ENCODE measurements at places on chromosomes 1 and 21.

GRCh38 chr1:214224611-214225354, 56.2 kb upstream of the SMYD2 start:
- DNase-seq: peak; percentile 39

GRCh38 chr21:45333583-45334121, 46.0 kb upstream of the POFUT2 start:
- DNase-seq: peak; percentile 73

- no peak for DNase-seq
These were observed 137.8 kb downstream of the HIVEP3 start for GRCh38 chr1:41780916-41781315.

- DNase-seq: no peak
These were observed 85.5 kb downstream of the KCND3 start for GRCh38 chr1:111903871-111904449.

- no peak for DNase-seq
These were observed 200.5 kb upstream of the RUNX1 start for GRCh38 chr21:35249636-35250035.

DNA sequence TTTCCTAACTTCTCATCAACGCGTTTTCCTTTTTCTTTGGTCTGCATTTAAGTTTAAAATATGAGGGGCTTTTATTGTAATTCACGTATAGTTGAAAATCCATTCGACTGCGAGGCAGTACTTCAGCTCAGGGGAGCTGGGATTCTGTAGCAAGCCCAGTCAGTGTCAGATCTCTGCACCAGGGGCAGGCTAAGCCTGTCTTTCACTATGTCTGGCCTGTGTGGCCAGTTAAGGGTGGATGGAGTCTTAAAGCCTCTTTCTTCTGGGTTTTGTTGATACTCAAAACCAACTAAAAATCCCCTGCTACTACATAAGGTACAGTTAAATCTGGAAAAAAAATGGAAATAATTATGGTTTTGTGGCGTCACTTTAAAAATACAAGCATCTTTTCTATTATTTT, 124.7 kb downstream of the TYW3 start:
- DNase-seq: no peak

- DNase-seq: no peak
These were observed 22.8 kb downstream of the MYOM3 start for GRCh38 chr1:24089027-24089742.

DNA sequence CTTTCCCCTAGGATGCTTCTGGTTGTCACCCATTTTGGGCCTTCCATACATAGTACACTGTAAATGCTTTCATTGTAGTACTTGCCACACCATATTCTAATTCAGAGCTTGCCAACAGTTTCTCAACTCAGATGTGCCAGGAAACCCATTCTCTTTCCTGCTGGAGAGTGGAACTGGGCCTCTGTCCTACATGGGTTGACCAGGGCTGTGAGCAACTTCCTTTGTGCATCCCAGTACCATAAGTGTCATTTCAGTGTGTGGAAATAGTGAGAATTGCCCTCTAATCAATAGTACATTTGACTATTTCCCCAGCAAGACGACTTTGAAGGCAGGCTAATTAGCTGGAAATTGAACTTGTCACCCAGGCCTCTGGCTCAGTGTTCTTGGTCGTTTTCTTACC, 74.8 kb downstream of the MTR start:
- DNase-seq: no peak

DNA sequence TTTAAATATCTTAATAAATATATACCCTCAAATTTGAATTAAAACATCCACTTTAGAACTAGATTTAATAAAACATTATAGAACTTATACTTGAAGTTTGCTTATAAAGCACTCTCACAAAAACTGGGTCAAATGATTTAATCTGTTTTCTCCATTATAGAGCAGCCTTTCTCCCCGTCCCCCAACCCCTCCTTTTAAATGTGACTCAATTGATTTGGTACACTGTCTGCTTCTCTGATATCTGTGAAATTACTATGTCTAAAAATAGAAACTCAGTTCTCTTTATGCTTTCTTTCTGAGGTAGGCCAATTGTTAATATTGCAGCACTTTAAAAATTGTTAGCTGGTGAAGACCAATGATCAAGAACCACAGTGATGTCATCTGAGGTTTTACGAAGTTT, 6.9 kb upstream of the ZBTB21 start:
- DNase-seq: no peak

DNA sequence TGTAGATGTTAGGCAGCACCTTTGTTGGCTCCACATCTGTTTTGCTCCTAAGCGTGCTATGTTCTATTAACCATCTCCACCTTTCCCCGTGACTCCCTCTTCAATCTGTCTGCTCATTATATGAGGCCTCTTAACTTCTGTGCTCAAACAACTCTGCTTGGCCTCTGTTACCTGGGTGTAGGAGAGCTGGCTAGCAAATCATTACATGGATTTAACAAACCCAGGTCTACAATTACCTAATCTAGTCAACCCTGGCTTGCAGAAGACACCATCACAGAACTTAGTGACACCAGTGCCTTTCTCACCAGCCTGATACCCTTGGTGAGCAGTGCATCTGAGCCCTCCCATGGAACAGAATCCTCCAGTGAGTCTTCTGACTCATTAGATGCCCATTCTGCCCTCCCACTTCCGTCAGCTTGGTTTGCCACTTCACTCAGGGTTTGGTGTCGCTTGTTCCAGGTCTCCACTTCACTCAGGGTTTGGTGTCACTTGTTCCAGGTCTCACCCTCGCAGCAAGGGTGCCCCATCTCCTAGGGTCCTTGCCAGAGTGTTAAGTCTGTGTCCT, 92.0 kb upstream of the KIF26B start:
- no peak for DNase-seq

DNA sequence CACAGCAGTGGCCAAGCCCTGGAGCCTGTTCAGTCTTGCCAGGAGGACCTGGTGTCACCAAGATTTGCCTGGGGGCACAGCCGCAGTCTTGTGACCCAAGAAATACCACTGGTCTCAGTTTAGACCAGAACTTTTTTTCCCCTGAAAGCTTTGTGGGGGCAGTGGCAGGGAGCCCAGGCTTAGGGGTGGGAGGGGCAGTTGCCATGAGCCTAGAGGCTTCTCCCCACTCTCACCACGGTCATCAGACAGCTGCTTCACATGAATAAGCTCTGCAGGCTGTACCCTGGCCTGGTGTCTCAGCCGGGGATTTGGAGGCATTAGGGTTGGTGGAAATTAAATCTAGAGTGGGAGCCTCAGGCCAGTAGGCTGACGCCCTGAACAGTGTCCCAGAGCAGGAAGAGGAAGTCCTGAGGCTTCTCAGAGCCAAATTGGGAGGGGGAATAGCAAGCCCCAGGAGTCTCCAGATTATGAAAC, 73.7 kb downstream of the SLC16A1 start:
- DNase-seq: no peak

- DNase-seq: no peak
These were observed 6.6 kb downstream of the H6PD start for GRCh38 chr1:9240914-9241820.

DNA sequence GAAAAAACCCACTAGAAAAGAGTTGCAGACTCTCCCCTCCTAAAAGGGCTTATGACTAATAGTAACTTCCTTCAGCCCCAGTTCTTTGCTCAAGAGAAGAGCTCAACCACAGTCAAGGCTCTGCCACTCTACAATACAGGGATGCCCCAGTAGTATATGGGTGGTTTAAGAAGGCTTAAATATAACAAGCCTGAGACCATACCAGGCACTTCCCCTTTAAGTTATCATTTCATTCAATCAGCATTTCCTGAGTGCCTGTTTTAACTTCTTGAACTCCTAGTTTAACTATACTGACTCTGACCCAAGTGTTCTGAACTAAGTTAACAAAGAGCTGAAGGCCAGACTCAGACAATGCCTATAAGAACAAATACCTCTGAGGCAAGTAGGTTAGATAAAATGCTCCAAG, 19.8 kb downstream of the PRPF38A start:
- DNase-seq: no peak

DNA sequence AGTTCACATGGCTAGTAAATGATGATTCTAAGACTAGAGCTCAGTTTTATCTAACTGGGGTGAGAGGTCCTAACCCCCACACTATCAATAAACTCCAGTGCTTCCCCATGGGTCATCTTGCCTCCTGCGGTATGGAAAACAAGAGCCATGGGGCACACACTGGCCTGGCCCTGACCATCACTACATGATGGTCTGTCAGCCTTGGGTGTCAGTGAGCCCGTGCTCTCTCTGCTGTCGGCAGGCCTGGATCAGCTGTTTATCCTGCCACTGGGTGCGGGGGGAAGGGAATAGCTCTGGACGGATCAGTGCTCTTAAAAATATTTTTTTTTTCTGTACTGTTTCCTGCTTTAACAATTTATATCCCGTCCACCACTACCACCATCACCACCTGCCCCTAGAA, 255.0 kb upstream of the ADGRL2 start:
- no peak for DNase-seq

- no peak for DNase-seq
These were observed 273.7 kb downstream of the NTNG1 start for GRCh38 chr1:107414550-107414949.

- no peak for DNase-seq
These were observed 7.8 kb downstream of the PROX1 start for GRCh38 chr1:213995603-213996002.

DNA sequence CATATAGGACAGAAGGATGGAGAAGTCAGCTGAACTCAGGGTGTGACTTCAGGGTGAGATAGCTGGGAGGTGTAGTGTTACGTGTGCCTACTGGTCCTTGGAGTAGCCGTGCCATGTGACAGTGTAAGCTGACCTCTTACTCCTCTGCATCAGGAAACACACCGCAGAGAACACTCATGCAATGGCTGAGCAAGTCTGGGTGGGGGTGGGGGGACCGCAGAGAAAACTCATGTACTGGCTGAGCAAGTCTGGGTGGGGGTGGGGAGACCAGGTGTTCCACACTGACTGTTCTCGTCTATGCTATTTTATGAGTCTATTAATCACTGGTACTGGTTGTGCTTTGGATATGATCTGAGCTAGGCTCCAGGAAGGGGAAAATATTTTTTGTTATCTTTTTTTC, 233.1 kb downstream of the PAPPA2 start:
- peak; percentile 5 for DNase-seq

DNA sequence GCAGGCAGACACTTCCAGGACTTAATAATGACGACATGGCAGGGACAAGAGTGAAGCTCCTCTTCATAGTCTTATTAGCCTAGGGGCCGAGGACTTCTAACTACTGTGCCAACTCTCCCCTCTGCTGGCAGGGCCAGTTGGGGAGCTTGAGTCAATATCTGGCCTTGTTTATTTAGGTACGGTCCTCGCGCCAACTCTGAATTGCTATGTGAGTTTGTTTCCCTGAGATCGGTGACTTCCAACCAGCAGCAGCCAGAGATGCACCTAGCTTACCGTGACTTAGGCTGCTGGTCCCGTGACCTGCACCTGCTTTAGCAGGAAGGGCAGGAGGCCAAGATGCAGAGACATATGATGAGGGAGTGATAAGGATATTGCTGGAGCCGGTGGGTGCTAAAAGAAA, 451.1 kb downstream of the PCP4 start:
- DNase-seq: no peak

- DNase-seq: no peak
These were observed 41.6 kb upstream of the LRRC3 start for GRCh38 chr21:44413566-44414290.

- no peak for DNase-seq
These were observed 15.1 kb downstream of the CASP9 start for GRCh38 chr1:15508700-15509487.

GRCh38 chr1:89041119-89041641, 18.5 kb upstream of the GBP3 start:
- DNase-seq: peak; percentile 87

- no peak for DNase-seq
These were observed 13.5 kb downstream of the SUSD4 start for GRCh38 chr1:223350361-223350908.

- peak; percentile 37 for DNase-seq
These were observed 67.6 kb downstream of the TBX19 start for GRCh38 chr1:168348146-168348709.

- no peak for DNase-seq
These were observed 93.9 kb downstream of the KCTD3 start for GRCh38 chr1:215661033-215661432.

DNA sequence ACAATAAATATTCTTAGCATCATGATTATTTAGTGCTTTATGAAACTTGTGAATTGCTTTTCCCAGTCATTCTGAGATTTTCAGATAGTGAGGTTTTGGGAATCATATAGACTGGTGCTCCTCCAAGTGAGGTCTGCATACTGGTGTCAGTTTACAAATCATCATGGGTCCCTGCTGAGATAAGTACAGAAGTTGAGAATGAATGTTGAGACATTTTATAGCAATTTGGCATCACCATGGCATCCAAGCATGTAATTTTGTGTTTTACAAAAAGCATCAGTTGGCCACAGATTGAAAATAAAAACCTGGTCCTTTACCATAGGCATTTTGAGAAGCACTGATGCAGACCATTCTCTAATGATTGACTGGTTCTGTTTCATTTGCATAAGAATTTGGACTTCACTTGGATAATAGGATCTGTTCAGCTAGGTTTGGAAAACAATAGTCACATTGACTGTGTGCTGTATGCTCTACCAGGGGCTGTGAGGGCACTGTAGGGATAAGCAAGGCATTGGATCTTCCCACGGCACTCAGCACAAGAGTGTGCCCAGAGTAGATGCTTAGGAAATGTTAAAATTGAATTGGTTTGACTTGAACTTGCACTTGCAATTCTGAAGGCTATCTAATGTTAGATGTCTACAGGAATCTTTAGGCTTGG, 79.0 kb upstream of the JUN start:
- DNase-seq: peak; percentile 28

DNA sequence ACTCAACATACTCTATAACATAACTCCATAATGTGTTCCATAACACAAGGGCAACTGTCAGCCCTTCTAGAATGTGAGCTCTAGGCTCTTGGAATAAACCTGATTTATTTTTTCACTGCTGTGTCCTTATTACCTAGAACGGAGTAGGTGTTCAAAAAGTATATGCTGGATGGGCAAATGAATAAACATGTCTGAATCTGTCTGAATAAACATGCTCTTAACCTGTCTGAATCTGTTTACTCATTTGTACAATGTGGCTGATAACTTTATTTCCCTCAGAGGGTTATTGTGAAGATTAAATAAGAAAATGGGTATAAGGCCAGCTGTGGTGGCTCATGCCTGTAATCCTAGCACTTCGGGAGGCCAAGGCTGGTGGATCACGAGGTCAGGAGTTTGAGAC, 42.3 kb downstream of the AZIN2 start:
- no peak for DNase-seq

GRCh38 chr21:33811167-33812010, 104.2 kb downstream of the ATP5PO start:
- no peak for DNase-seq

DNA sequence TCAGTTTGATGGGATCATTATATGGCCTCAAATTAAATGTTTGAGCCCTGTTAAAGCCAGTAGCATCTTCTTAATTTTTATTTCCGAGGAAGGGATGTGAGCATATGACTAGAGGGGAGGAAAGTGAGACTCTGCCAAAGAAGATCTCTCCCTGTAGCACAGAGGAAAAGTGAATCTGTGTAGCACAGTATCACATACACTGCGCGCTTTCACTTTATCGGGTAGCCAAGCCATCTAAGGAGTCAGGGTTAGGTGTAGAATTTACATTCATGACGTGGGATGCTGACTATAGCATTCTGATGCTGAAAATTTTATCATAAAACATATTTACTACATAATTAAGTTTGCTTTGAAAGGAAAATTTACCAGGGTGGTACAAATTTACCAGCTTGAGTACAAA, 24.0 kb downstream of the LRRC8D start:
- no peak for DNase-seq

GRCh38 chr1:214075305-214075998, 87.7 kb downstream of the PROX1 start:
- no peak for DNase-seq

All from choroid plexus epithelial cell (primary cell).